Activated CD8-positive, alpha-beta memory T cell treated with anti-CD3 and anti-CD28 coated beads for 48 hours (primary cell): ENCODE measurements at places on chromosomes 2 and 18.

- DNase-seq = no peak
Measured at GRCh38 chr2:12399240-12399639, 317.5 kb upstream of the TRIB2 start.

GRCh38 chr18:69944436-69944835 is 3.2 kb downstream of the CD226 start:
- DNase-seq = no peak

DNA sequence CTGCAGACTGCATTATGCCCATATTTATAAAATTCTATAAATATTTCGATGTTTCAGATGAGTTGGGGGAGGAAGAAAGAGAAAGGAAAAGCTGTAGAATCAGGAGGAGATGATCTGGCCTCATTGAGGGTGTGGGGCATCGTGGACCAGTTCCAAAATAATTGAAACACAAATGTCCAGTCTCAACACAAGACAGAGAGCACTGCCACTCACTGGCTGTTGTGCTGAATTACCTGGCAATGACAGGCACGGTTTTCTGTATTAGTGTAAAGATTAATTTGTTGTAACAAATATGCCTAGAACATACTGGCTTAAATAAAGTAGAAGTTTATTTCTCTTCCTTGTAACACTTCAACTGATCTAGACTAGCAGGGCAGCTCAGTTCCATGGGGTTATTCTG is 24.1 kb downstream of the POLE4 start:
- DNase-seq = no peak

DNA sequence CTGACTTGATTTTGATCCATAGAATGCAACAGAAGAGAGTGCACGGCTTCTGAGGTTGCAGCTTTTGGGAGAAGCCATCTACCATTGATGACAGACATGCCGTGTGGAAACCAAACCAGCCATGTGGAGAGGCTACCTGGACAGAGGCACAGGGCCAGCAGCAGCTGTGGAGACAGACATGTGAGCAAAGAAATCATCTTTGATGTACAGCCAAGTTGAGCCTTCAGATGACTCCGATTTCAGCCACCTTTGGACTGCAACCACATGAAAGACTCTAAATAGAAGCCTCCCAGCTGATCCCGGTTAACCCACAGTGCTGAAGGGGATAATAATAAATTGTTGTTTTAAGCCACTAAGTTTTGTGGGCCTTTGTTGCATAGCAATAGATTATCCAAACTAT is 54.2 kb downstream of the TSN start:
- DNase-seq = no peak

DNA sequence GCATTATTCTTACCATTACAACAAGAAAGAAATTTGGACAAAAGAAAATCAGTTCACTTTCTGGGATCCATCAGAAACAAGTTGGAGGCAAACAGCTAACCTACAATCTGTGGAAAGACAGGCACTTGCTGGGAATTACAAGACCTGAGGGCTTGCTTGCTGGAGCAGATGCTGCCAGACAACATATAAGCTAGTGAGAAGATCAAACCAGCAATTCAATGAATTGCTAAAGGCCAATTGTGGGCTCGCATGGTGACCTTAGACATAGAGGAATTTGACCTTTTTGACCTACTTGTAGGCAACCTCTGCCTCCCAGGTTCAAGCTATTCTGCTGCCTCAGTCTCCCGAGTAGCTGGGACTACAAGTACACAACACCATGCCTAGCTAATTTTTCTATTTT is 921.2 kb upstream of the CNTNAP5 start:
- no peak for DNase-seq

DNA sequence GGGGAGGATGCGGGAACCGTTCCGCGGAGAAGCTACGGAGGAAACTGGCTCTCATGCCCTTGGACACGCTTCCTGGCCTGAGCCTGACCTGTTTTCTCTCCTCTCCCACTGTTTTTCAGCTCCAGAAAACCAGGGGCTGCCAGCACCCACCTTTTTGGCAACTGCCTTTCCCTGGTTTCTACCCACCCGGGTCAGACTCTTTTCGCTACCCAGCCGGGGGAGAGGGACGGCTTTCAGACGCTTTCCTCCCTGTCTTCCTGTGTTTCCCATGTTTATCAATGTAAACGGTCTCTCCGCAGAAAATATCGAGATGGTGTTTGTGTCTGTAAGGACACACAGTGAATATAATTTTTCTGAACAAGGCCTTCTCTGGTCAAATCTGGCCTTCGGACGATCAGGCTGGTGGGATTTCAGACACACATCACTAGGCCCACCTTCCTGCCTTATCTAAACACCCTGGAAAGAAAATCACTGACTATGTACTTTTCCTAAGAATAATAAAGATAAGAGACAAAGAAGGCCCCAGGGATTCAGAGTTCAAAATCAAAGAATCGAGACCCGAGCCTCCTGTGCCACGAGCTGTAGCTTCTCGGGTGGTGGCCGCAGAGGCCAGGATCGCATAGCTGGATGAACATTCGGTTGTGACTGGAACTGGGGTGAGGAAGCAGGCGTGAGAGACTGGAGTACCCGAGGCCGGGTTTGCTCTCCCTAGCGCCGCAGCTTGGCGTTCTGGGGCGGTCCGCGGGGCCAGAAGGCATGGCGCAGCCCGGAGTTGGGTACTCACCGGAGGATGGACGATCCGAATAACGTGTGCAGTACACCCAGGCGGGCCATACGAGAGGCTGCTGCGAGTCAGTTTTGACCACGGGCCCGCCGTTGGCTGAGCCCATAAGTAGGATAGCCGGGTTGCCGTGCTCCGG is 1.7 kb downstream of the EN1 start:
- DNase-seq = no peak

DNA sequence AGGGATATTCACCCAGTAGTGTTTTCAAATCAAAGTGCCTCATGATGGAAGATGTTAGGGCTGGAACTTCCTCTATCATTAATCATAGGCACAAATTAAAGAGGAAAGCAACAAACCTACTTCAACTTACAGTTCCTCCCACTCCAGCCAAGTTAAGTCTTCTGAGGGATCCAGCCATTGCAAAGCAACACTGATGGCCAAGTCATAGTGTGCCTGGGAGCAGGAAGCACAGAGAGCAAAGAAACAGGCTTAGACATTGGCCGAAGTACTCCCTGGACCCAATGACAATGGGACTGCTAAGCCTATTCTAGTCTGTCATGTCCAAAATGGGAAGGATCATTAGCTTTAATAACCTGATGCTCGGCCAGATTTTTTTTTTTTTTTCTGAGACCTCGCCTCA is 7.0 kb downstream of the C2orf80 start:
- no peak for DNase-seq

DNA sequence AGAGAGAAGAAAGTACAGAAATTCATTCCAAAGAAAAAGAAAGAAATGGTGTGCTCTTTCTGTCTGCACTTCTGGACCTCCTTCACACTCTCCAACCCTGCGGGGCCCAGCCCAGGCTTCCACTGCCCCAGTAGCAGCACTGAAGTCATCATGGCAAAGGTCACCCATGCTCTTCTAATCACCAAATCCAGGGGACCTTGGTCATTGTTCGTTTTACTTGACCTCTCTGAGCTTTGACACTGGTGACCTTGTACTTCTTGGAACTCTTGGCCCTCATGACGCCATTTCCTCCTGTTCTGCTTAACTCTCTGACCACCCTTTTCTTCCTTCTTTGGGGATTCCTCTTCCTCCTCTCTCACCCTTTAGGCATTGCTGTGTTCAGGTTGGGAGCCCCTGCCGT is 105.6 kb downstream of the SMAD7 start:
- DNase-seq = no peak
